Cerebellar nuclear complex (tissue), 1 donor: ENCODE measurements at places on chromosomes 6 and 20.

- no peak for DNase-seq
These were observed 89.4 kb downstream of the SLC24A3 start for GRCh38 chr20:19301843-19302242.

- DNase-seq, result no peak
These were observed 56.7 kb downstream of the FILIP1 start for GRCh38 chr6:75436869-75437268.

- DNase-seq, result no peak
These were observed 205.7 kb downstream of the BTBD9 start for GRCh38 chr6:38434051-38434450.

GRCh38 chr20:384723-385122 lies 4.2 kb downstream of the TRIB3 start:
- DNase-seq, result no peak
